Activated T-cell treated with anti-CD3 and anti-CD28 coated beads for 48 hours (primary cell): ENCODE measurements at places on chromosomes 2 and 18.

DNA sequence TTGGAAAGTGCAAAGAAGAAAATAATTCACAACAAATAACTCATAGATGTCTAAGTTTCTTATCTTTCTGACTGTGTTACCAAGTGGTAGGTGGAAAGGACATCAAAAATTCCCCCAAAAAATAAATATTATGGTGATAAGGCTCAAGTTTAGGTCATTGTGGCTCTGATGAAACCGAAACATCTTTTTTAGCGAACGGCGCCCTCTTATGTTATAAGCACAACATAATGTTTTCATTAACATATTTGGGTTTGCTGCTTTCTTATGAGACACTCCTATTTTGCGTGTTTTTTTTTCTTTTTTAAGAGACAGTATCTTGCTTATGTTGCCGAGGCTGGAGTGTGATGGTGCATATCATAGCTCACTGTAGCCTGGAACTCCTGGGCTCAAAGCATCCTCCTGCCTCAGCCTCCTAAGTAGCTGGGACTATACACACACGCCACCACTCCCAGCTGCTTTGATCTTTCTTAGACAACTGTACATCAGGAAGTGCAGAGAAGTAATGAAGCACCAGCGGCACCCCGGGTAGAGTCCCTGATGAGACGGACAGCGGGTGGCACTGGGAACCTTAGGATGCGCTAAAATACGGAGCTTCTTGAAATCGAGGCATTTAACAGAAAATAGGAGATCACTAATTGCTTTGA is 38.5 kb upstream of the SLC35G4 start:
- DNase-seq, result no peak

DNA sequence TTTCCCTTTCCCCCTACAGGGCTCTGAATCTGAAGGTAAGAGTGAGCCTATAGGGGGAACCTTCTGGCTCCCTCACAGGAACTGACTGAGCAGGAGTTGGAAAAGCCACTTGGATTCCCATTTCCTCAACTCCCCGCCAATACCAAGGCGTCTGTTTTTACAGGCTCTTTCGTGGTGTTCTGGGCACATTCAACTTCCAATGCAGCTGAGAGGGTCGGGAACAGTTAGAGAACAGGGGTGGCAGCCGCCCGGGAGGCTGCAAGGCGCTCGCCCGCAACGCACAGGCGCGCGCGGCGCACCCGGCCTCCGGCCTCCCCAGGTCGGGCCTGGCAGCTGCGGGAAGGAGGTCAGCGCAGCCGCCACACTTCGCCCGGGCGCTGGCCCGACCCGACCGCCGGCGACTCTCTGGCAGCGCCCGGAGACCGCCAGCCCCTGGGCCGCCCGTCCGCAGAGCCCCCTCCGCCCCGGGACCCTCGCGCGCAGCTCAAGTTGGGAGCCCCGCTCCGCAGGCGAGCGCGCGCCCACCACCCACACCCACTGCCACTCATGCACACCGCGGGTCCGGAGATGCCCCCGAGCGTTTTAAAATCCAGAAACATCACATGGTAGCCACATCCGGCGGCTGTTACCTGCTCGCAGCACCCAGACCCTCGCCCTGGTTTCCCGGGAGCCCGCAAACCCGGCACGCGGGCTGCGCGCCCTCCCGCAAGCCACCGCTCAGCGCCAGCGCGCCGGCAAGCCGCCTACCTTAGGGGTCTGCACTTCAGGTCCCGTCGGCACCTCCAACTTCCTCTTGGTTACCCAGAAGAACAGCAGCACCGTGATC is 816 bp downstream of the GALNT14 start:
- DNase-seq, result no peak

DNA sequence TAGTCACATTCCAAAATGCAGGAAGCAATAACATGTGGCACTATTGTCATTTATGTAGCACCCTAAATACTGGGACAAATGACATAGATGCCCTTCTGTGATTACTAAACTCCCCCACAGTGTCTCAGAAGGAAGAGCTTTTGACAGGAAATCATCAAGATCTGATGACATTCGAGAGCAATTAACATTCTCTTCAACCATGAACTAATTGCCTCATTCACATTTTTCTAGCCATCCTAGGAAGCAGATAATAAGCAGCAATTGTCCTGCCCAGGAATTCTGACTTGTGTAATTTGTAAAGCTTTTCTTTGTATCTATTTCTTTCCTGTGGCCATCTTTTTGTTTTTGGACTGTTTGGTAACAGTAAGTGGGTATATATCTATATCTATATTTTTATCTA is 292.6 kb downstream of the TGIF1 start:
- no peak for DNase-seq

- no peak for DNase-seq
These were observed 592.1 kb upstream of the CDH2 start for GRCh38 chr18:28768791-28769768.

DNA sequence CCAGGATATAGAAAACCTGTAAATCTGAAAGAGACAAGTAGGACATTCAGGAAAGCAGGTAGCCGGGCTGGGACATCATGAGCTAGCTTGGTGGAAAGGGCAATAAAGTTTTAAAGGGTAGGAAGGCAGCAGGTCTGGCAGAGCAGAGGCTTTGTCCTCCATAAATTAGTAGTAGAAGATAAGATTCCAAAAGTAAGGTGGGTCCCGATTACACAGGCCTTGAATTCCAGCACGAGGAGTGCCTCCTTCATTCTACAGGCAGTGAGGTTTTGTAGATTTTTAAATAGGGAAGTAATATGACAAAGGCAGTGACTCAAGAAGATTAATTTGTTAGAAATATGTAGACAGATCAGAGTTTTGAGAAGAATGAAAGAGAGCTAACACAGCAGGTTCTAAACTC is 160.7 kb downstream of the DTNB start:
- no peak for DNase-seq

- no peak for DNase-seq
These were observed 52.0 kb downstream of the TNP1 start for GRCh38 chr2:216807857-216808272.

- DNase-seq, result no peak
These were observed 359.4 kb upstream of the DSEL start for GRCh38 chr18:67875944-67876343.

DNA sequence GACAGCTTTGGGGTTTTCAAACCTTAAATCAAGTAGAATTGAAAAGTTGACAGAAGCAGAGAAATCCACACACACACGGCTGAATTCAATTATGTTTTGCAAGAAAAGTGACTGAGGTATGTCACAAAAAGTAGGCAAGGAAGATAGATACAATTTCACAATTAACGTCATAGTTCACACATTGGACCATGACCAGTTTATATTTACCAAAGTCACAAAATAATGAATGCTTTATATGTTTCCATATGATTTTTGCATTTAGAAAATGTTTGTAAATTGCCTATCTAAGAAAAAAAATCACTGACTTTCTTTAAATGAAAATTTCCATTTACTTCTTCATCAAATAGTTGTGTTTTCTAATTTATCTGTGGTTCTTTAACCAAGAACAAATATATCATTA is 29.4 kb upstream of the ZNF516 start:
- DNase-seq, result no peak
